ENCODE measurements at places on chromosomes 2 and 18. TPM values are rescaled to one million over a fixed set of nuclear protein-coding genes. Genes with fewer than 3 reads are reported as not detected.

Gene MROH2A
- not detected for total RNA-seq

Gene SLC5A7
- not detected for total RNA-seq

Gene KATNAL2
- total RNA-seq = 1.4 TPM

Gene CCDC102B
- 0.92 TPM for total RNA-seq

Gene SOWAHC
- 13.5 TPM for total RNA-seq

Gene PLCL1
- not detected for total RNA-seq

Gene C18orf54
- 4.0 TPM for total RNA-seq

Gene MTERF4
- total RNA-seq = 25.4 TPM
